ENCODE measurements at places on chromosomes 1 and 21.
A peak's percentile ranks its signal among the peaks of the same experiment; 100 is the strongest.

DNA sequence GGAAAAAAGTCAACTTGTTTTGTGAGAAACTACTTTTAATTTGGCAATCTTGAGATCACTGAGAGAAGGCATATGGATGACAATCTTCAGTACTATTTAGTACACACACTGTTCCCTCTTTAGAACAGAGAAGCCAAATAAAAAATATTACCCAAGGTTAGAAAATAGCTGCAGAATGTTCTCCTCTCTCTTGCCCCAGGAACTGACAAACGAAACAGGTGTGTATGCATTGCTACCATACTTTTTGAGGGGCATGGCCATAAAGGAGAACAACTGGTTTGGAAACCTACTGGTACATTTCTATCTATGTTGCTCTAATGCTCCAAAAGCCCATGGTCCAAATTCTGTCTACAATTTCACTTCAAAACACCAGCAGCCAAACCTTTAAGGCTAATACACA is 5.7 kb downstream of the TOR1AIP2 start:
- no peak for DNase-seq

DNA sequence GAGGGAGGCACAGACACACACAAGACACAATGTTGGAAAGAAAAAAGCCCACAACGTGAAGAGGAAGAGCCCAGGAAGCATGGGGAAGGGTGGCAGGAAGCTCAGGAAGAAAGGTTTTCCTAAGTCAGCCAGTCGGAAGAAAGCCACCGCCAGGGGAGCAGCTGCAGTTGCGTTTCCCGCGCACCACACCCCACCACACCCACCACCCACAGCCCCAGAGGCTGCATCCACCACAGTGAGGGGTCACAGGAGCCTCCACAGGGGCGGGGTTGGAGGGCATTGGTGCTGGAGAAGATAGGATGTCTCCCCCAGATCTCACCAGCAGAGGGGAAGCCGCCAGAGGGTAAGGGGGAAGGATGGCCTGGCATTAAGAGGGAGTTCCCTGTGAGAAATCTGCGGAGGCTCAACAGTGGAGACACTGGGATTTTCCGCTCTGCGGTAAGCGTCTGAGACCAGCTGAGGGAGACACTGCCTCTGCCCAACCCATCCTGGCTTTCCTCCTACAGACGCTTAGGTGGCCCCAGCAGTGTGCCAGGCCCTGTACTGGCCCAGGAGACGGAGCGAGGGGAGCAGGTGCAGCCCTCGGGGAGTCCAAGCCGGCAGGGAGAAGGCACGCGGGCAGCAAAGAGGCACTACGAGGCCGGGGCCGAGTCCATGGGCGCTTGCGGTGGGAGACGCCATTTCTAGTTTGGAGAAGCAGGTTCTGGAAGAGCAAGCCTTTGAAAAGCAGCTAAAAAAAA is 19.8 kb downstream of the PGLYRP3 start:
- DNase-seq: no peak

DNA sequence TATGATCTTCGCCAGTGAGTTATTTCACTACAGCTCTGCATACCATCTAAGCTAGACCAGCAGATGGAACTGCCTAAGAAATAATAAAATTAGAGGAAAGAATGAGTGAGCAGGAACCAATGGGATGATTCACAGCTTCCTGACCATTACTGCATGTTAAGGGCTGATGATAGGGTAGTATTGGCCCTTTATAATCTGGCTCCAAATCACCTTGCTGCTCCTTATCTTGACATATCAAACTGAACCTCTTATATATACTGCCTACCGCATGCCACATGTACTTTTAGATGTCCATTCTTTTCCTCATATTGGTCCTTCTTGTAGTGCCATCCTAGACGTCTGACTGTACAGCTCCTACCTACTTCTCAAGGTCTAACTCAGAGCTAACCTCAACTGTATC is 524.4 kb downstream of the DPYD start:
- DNase-seq: no peak

GRCh38 chr1:226606311-226607267 is 58.0 kb downstream of the STUM start:
- DNase-seq: peak; percentile 39

- DNase-seq: no peak
Measured at GRCh38 chr1:24535778-24536177, 20.1 kb upstream of the NCMAP start.

DNA sequence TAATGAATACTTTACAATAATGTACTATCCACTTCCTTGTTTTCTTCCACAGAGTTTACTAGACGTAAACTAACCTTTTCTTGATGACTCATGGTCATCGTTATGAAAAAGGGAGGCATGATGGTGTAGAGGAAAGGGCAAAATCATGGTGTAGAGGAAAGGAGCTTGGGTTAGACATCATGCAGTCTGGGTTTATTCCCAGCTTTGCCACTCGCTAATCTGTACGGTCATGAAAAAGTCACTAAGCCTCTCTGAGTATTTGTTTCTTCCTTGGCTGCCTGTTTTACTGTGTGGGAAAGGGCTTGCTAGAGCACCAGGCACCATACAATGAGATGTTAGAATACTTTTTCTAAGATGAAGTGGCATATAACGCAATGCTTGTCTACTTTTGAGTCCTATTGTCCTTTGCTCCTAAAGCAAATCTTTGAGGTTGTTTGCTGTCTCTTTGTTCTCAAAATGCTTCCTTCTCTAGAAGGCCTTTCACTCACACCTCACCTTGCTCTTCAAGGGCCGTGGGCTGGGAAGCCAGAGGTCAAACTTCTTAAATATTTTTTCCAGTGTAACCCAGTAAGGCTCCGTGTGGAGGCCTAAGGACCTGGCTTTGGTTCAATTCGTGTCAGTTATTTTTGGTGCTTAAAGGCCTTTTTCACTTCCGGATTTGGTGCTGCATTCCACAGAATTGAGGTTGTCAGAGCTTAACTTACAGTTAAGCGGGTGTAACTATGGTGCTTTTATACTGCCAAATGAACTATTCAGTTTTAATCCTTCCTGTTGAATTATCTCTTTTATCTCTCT is 9.9 kb upstream of the ETV3 start:
- DNase-seq: no peak

GRCh38 chr1:160761886-160762285 is 22.8 kb downstream of the SLAMF7 start:
- DNase-seq: no peak

GRCh38 chr1:247357781-247358211 is 26.1 kb upstream of the ZNF496 start:
- no peak for DNase-seq

- DNase-seq: no peak
Measured at GRCh38 chr1:215631040-215631439, 63.9 kb downstream of the KCTD3 start.

GRCh38 chr1:88890131-88890530 is 1.2 kb downstream of the GTF2B start:
- no peak for DNase-seq

- DNase-seq: no peak
Measured at GRCh38 chr1:110172001-110172400, 21.7 kb downstream of the SLC6A17 start.

GRCh38 chr1:118158924-118159323 is 26.1 kb downstream of the SPAG17 start:
- DNase-seq: no peak

DNA sequence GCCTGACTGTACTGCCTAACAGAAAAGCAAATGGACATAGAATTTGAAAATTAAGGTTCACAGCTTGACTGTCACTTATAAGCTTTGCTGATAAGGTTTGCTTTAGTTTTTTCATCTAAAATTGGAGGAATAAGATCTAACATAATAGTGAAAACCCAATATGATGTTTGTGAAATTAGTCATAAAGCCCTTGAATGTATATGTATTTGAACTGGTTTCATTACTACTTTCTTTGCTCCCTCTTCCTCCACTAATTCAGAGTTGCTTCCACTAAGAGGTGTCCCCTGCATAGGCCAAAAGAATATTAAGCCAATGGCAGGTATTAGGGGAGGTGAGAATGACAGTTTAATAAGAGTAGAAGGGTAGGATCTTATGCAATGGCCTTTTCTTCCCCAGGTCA is 10.5 kb downstream of the PRPF38A start:
- no peak for DNase-seq

DNA sequence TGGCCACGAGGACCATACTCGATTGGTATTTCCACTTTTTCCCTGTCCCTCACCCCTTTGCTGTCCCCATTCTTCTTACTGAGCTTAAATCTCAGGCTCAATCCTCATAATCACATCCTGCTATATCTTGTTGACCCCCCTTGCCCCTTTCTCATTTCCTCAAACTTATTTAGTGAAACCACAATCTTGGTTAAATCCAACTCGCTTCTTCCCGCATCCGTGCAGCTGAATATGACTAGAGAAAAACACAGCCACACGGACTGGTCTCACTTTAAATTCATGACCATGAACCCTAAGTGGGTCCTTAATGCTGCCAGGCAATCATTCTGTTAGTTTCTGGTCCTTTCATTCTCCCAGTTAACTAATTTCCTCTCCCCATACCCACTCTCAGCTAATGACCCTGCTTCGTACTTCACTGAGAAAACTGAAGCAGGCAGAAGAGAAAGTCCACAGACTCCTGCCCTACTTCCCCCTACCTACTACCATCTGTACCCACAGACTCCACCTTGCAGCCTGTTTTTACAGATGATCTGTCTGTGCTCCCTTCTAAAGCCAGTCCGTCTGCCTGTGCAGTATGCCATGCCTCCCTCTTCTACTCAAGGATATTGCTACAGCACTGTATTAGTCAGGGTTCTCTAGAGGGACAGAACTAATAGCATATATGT is 96.8 kb upstream of the LMO4 start:
- DNase-seq: no peak

GRCh38 chr1:204075139-204075521 is 2.2 kb downstream of the SOX13 start:
- DNase-seq: no peak

DNA sequence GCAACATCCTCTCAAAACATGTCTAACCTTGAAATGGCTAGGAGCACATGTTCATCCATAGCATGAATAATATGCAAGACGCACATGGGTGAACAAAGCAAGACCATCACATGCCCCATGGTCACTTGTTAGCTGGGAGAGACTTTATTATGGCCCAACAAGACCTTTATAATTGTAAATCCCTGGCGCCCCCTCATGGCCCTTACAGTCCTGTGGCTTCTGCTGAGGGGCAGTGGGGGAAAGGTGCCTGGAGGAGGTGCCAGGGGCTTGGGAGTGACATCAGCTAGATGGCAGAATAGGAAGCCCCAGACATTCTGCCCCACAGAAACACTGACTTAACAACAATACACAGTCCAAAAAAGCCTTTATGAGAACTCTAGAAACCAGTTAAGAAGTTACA is 51.7 kb downstream of the CSMD2 start:
- DNase-seq: no peak

- DNase-seq: peak; percentile 65
Measured at GRCh38 chr1:183688341-183689060, 35.4 kb upstream of the APOBEC4 start.

- peak; percentile 9 for DNase-seq
Measured at GRCh38 chr21:30434033-30434631, 4.1 kb downstream of the KRTAP13-4 start.

- DNase-seq: no peak
Measured at GRCh38 chr1:63248216-63248615, 74.2 kb upstream of the FOXD3 start.

GRCh38 chr21:25625036-25625435 is 14.0 kb upstream of the JAM2 start:
- no peak for DNase-seq

DNA sequence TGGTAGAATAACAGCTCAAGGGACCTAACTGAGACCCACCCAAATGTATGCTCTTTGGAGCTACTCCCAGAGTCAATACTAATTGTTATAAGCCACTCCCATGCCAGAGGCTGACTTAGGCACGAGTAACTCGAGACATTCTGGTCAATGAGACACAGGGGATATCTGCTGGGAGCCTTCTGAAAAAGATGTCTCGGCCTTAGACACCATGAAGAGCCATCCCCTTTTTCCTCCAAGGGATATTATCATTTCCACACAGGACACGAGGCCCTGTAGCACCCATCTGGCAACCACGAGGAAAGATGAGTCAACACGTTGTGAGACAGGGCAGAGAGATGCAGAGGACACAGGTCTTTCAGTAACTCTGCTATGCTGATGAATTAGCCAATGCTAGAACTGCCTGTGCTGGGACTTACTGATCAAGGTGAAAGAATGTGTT is 30.7 kb downstream of the ITPKB start:
- DNase-seq: no peak

DNA sequence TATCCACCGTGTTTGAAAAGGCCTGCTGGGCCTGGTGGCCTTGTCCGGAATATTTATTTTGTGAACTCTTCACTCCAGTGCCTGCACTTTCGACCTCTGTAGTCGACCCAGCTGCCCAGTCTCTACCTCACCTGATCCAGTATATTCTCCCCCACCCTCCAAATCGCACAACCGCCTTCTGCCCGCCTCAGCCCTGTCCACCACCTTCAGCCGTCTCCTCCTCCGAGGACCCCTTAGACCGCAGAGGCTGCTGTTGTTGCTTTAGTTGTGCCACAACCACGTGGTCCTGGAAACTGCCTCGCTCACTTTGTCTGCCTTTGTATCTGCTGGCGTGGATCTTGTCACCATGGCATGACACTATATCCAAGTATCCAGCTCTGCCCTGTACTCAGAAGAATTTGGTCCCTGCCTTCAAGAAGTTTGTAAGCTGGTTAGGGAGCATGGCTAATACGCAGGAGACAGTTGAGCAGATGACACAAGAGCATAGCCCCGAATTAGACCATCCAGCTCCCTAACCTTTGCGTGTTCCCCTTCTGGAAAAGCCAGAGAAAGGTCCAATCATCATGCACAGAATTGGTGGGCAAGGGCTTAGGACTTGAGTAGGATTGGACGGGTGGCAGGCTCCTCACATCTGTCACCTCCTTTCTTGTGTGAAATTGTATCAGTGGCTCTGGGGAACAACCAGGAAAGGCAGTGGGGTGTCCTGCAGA is 1.5 kb downstream of the PHGDH start:
- DNase-seq: peak; percentile 51

DNA sequence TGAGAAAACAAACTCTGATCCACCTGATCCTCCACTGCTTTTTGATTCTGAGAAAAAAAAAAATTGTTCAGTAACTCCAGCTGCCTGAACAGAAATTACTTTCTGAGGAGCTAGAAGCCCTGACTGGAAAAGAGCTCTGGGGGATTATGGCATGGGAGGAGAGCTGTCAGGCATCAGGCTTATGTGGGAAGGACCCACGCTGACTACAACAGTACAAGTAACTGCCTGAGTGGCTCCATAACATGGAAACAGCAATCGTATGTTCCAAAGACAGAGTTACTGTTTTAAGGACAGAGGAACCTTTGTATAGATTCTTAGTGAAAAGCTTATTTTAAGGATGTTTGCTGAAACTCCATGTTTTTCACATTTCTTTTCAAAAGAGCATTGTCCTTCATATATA is 1.2 kb upstream of the ANGPTL7 start:
- no peak for DNase-seq

DNA sequence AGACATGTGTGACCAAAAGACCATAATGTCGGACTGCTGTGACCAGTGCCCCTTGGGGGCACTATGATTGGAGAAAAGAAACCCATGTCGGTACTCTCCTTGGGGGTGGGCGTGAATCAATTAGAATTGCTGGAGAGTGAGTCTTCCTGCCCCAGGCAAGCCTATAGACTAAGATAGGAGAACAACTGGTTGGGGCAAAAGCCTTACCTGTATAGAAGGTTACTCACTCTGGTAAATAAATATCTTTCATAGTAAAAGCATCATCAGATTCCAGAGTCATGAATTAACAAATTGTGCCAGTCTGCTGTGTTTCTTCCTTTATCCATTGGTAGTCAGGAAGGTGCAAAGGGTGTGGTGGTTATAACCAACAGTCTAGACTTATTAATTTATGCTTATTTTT is 2.9 kb upstream of the PTGFRN start:
- no peak for DNase-seq

All from muscle of arm (tissue), 14 donors.